Activated CD4-positive, alpha-beta T cell treated with anti-CD3 and anti-CD28 coated beads, Interleukin-10, Interleukin-2, amounts not matched to agents 100 ng/mL and 50 ng/mL, durations not matched to agents 16 hours and 8 hours (primary cell): ENCODE measurements at places on chromosomes 5 and 9.
A peak's percentile ranks its signal among the peaks of the same experiment; 100 is the strongest.

DNA sequence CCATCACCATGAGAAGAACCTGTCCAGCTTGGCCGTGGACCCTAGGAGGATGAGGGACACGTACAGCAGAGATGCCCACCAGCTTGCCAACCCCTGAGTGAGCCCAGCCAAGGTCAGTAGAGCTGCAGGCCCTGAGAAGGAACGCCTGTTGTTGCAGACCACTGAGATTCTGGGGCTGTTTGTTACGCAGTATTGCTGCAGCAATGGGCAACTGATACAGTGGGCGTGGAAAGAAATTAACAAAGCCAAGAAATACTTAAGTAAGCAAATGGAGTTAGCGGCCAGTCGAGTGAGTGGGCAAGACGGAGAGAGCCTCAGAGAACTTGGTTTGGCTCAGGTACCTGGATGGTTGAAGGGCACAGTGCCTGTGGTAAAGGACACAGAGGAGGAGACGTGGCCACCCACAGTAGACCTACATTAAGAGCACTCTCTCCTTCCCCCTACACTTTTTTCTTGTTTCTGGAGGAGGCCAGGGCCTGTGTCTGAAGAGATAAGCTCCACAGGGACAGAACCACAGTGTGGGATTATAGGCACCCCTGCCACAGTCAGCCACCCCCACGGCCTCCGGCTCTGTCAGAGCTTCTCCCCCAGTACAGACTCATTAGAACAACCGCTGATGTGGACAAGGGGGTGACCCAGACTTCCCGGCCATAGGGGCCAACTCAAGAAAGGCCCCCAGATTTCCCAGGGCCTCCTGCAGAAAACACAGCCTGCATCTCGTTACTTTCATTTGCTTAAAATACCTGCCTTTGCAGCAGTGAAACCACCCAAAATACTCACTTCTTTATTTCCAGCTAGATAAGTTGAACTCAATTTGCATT, 40.1 kb upstream of the GRHPR start:
- no peak for DNase-seq

DNA sequence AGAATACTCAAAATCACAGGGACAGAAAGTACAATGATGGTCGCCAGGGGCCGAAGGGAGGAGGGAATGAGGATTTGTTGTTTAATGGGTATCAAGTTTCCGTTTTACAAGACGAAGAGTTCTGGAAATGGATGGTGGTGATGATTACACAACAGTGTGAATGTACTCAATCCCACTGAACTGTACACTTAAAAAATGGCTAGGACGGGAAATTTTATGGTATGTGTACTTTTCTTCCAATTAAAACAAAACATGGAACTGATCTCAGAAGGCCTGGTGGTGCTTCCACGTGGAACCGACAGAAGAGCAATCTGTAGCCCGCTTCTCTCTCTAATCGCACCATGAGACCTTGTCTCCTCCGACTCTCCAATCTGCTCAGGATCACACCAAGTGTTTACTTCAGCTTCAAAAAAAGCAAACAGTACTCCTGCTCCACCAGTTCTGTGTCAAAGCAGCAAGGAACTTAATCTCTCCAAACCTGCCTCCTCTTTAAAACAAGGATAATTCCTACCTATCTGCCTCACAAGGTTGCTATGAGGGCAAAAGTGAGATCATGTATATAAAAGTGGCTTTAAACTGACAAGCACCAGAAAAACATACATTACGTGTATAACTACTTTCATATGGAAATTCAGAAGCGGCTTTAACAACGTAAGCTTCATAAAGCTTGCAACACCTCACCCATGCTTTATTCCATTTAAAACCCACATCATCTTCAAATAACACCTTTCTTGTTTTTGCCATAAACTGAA, 2.1 kb downstream of the ECPAS start:
- DNase-seq, result no peak

- DNase-seq, result no peak
These were observed 35.0 kb downstream of the PRRT1B start for GRCh38 chr9:131580358-131580757.

DNA sequence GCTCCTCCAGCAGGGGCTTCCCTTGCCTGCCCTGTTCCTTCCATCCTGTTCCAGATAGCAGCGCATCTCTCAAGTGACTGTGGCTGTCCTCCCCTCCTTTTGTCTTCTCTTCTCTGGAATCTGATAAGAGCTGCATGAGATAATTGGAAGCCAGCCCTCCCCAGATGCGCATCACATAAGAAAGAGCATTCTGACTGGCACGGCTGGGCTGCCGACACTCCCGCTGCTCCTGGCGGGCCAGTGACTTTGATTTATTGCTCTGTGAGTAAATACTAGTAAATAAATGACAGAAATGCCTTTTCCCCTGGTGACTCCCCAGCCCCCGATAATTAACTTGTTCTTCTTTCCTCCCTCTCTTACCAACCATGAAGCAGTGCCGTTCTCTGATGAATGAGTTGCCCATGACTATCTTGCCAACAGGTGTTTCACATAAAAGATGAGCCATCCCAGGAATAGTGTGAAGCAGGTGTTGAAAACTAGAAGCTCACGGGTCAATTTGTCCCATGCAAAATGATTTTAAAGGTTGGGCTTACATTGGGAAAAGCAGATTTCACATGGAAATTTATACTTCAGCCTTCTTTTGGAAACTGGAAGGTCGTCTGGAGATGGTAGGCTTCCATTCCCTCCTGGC, 212.3 kb downstream of the ERCC6L2 start:
- DNase-seq, result no peak

DNA sequence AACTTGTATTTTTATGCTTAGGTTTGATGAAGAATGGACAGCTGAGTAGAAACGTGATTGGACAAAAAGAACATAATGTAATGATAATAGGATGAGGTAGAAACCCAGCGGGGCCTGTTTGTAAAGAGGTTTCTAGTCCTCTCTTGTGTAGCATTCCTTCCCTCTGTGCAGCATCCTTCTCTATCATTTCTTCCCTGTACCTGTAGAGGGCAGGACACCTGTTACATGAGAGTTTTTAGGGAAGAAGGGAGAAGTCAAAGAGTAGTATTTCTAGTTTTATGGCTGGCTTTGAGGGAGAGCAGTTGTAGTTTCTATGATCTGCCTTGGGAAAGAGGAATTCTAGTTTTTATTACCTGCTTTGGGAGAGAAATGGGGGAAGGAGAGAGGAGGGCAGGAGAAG, 162.1 kb upstream of the FST start:
- no peak for DNase-seq

- no peak for DNase-seq
These were observed 19.2 kb upstream of the PITX1 start for GRCh38 chr5:135053278-135053677.

DNA sequence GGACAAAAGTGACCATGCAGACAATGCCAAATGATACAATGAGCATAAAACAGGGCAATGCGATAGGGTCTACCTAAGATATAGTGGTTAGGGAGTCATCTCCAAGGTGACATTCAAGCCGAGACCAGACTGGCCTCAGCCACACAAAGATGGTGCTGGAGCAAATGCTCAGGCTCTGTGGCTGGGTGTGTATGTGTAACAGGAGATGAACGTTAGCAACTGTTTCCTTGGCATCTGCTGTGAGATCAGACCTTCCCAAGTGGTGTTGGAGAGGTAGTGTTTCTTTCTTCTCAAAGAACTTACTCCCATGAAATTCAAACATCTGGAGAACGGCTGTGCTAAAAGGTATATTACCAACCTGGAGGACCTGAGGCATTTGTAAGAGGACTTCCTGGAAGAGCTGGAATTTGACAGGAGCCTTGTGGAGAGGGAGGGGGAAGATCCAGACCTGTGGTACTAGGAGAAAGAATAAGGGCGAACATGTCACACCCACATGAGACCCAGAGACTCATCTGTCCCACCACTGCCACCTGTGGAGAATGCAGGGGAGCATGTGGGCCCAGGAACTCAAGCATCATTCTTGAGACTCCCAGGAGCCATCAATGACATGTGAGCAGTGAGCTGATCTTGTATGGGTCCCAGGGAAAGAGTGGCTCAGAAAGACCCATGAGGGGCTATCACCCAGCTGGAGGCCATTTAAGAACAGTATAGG, 21.4 kb upstream of the ANXA6 start:
- no peak for DNase-seq

DNA sequence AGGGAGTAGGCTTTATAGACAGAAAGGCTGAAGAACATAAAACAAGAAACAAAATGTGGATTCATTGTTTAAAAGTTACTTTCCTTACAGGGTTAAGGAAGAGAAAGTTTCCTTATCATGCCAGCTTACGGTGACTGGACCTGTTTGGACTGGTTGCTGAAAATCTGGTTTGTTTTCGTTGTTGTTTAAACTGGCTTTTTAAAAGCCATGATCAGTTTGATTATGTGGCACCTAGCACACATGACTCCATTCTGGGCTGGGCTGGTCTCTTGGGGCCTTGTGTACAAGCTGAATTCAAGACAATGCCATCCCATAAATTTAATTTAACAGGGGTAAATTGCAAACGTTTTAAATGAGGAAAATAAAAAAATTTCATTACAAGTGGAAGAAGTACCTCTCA, 18.4 kb upstream of the ZNF474 start:
- DNase-seq, result no peak

- DNase-seq, result no peak
These were observed 7.0 kb downstream of the TRMT10B start for GRCh38 chr9:37760416-37761161.

DNA sequence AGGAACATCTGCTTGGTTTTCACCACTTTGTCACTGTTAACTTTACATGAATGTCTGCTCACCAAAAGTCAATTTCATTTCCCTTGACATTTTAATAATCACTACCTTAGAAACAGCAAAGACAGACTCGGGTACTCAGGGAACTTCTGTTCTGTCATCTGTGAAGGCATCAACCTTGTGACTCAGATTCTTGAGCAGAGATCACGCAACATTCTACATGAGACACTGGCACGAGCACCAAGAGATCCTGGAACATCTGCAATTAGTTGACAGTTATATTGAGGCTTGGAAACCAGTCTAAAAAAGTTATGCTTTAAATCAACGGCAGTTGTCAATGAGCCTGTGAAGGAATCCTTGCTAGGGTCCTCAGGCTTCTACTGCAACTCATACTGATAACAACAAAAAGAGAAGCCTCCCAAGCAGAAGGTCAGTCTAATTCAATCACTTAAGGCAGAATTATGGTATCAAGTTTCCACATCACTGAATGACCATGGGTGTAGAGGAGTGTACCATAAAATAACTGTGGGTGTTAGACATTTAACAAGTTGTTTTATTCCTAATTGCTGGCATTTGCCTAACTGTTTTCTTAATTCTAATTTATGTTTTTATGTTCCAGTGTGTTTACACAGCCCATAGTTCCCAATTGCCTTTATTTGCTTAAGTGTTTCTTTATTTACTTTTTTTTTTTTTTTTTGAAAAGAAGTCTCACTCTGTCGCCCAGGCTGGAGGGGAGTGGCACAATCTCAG, 3.3 kb upstream of the PBX3 start:
- DNase-seq, result no peak

DNA sequence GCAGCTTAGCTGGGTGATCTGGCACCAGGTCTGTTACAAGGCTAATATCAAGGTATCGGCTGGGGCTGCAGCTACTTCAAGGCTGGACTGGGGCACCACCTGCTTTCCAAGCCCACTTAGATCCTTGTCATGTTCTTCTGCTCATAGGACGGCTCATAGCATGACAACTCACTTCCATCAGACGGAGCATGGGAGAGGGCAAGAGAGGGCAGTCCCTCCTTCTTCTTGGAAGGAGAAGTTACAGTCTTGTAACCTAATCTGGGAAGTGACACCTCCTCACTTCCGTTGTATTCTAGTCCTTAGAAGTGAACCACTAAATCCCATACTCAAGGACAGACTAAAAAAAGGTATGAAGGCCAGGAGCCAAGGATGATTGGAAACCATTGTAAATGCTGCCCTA, 258.2 kb downstream of the MAST4 start:
- DNase-seq, result no peak

- no peak for DNase-seq
These were observed 13.2 kb downstream of the VLDLR start for GRCh38 chr9:2634818-2635217.

- no peak for DNase-seq
These were observed 12.9 kb downstream of the GDF9 start for GRCh38 chr5:132853323-132853722.

- peak; percentile 65 for DNase-seq
These were observed 17.7 kb downstream of the CAVIN4 start for GRCh38 chr9:100595391-100596199.

- DNase-seq, result no peak
These were observed 672 bp upstream of the SUSD3 start for GRCh38 chr9:93057703-93058354.

DNA sequence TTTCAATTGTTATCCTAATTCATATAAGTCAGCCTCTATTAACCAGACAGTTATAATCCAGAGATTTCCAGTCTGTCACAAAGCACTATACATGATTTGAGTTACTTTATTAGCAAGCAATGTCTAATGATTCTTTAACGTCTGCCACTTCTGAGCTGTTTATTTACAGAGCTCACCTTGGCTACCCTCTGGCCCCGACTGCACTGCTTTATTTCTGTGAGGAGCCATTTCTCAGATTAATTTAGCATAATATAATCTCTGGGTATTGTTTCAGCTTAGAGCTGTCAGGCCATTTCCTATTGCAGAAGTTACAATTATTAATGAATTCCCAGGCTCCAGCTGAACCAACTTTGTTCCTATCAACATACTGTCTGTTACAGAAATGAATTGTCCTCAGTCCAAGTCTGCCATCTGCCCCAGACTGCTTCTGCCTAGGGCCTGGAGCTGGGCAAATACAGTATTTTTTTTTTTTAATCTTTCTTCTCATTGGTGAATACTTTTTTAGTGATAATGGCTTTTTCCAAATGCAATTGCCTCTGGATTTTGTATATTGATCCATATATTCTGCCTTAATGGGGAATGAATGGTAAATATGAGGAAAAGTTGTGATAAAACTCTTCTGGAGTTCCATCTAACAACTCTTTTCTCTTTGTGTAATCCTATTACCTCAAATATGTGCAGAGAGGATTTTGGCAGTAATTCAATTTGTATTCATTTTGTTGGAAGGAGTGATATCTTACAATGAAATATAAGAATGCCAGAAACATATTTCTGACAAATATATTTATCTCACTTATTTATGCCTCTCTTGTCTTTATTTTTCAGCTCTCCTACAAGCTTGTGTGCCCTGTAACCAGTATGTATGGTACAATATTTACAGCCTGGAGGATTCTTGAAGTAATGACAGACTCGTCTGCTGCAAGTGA, 104.7 kb downstream of the FOCAD start:
- no peak for DNase-seq

- no peak for DNase-seq
These were observed 12.7 kb downstream of the PTGES start for GRCh38 chr9:129740174-129740573.
